ENCODE measurements at places on chromosomes 7 and 10.

- no peak for DNase-seq
Measured at GRCh38 chr10:62899311-62899710, 83.1 kb upstream of the EGR2 start.

GRCh38 chr10:70753026-70753663 is 32.0 kb downstream of the TBATA start:
- DNase-seq: no peak

DNA sequence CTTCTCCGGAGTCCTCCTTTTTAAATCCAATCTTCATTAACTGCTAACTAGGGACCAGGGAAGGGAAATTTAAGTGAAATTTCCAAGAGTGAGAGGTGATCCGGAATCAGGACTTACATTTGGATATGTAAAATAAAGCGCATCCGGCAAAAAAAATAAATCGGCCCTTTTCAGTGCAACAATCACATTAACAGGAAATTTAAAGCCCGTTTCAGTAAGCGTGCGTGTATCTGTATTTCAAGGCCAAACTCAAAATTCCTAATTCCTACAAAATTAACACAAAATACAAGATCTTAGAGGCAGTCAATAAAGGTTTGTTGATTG is 771 bp downstream of the DNAJC9 start:
- DNase-seq: no peak

- DNase-seq: no peak
Measured at GRCh38 chr10:97063271-97063982, 122.3 kb downstream of the SLIT1 start.

DNA sequence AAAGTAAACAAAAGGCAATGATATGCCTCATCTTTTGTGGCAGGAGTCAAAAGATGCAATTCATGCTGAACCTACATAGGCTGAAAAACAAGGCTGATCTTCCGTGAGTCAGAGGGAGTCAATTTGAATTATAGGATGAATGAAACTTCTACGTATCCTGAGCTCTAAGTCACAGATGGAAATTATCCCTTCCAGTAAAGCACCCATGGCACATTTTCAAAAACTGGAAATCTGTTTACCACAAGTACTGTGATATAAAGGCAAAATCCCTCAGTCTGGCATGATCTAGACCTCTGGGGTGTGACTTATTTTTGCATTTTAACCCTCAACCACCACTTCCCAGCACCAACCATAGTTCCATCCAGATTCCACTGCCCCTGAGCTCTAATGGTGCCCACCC is 69.6 kb downstream of the NRG3 start:
- no peak for DNase-seq

DNA sequence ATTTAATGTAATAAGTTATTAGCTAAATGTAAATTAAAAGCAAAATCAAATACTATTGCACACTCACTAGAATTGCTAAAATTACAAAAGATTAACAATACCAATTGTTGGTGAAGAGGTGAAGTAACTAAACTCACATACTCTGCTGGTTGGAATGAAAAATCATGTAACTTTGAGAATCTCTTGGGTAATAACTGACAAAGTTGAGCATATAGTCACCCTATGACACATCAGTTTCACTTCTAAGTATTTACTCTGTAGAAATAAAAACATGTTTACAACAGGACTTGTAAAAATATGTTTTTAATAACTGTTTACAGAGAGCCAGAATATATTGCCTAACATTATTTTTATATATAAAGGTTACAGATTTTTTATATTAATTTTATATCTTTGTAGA is 33.6 kb downstream of the CNTNAP2 start:
- no peak for DNase-seq
